ENCODE measurements at places on chromosomes 12 and 14.

- no peak for DNase-seq
Observed at GRCh38 chr14:93056840-93057585, 58.7 kb downstream of the ITPK1 start.

GRCh38 chr14:101061411-101062064 is 158.0 kb upstream of the RTL1 start:
- no peak for DNase-seq

- DNase-seq: no peak
Observed at GRCh38 chr14:78432046-78432445, 261.9 kb downstream of the NRXN3 start.

- no peak for DNase-seq
Observed at GRCh38 chr12:109554761-109555160, 18.5 kb downstream of the MMAB start.

GRCh38 chr14:89123215-89123614 is 293.8 kb downstream of the FOXN3 start:
- DNase-seq: no peak

- DNase-seq: no peak
Observed at GRCh38 chr12:50309950-50310349, 26.6 kb upstream of the LIMA1 start.

GRCh38 chr14:37063467-37064240 is 108.8 kb downstream of the SLC25A21 start:
- DNase-seq: no peak

DNA sequence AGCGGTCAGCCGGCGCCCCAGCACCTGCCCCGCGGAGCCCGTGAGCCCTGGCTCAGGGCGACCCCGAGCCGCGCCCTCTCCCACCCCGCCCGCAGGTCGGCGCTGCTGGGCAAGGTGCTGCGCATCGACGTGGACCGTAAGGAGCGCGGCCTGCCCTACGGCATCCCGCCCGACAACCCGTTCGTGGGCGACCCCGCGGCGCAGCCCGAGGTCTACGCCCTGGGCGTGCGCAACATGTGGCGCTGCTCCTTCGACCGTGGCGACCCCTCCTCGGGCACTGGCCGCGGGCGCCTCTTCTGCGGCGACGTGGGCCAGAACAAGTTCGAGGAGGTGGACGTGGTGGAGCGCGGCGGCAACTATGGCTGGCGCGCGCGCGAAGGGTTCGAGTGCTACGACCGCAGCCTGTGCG is 14.4 kb downstream of the HHIPL1 start:
- DNase-seq: no peak

DNA sequence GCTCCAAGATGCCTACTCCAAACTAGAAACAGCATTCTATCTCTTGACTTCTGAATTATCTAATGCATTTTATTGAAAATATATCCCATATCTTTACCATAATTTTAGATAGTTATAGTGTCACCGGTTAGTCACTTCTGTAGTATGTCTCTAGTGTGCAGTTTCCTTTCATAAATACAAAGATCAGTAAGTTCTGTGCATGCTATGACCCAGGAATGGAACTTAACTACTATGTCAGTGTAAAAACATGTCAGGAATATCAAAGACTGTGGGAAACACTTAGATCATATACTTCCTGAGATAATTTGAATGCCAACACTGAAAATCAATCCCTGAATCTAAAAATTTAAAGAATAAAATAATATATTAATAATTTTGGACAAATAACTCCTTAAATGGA is 237.6 kb downstream of the ATXN7L3B start:
- no peak for DNase-seq

DNA sequence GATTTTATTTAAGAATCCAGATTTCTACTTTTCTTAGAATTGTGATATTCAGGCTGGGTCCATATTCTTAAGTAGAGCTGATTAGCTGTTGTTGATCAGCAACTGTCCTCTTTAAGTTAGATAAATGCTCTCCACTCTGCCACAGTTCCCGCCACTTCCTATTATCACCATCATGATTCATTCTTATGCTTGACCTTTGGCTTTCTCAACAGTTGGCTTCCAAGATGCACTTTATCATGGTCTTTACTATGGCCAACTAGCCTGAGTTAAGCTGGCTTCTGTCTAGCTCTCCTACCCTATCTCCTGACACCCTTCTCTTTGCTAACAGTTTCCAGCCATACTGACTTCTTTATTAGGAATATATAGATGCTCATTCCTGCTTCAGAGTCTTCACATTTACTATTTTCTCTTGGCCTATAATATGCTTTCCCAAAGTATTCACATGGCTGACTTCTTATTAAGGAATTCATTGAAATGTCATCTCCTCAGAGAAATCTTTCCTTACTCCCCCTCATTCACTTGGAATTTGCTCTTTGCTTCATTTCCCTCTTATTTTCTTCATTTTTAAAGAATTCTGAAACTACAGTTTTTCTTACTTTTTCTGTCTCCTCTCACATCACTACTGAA is 149.0 kb upstream of the IGF1 start:
- no peak for DNase-seq

GRCh38 chr12:31249356-31249755 is 76.6 kb downstream of the SINHCAF start:
- no peak for DNase-seq
